HFF-Myc (cell line): ENCODE measurements at places on chromosomes 16 and 17.

DNA sequence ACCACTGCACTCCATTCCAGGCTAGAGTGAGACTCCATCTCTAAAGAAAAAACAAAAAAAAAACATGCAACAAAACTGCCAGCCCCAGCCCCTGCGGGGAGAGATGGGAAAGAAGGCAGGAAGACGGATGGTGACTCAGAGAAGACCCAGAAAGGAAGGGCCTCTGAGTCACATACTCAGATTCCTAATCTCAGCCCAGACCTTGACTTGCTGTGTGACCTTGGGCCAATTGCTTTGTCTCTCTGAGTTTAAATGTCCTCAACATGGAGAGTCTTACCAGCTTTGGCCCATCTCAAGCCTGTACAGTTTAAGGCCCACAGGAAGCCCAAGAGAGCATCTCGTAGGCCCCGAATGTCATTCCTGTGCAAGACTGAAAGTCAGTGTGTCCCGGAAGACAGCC, 86.5 kb upstream of the LHX1 start:
- DNase-seq: peak; percentile 55

DNA sequence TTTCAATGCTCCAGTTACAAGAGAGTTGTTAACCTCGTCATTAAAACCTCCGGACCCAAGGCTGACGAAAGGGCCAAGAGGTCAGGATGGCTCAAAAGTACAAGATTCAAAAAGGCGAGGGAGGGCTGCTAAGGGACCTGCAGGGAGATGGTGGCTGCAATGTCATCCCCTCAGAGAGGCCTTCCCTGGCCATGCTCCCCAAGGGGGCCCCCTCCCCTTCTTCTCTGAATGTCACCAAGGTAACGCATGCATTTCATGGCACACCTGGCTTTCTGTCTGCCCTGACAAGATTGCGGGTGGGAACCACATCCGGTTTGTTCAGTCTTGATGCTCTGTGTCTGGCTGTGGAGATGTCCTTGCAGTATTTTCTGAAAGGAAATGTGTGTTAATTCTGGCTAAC, 89.9 kb downstream of the C16orf78 start:
- no peak for DNase-seq

- no peak for DNase-seq
Measured at GRCh38 chr16:58276346-58276951, 18.4 kb downstream of the PRSS54 start.

DNA sequence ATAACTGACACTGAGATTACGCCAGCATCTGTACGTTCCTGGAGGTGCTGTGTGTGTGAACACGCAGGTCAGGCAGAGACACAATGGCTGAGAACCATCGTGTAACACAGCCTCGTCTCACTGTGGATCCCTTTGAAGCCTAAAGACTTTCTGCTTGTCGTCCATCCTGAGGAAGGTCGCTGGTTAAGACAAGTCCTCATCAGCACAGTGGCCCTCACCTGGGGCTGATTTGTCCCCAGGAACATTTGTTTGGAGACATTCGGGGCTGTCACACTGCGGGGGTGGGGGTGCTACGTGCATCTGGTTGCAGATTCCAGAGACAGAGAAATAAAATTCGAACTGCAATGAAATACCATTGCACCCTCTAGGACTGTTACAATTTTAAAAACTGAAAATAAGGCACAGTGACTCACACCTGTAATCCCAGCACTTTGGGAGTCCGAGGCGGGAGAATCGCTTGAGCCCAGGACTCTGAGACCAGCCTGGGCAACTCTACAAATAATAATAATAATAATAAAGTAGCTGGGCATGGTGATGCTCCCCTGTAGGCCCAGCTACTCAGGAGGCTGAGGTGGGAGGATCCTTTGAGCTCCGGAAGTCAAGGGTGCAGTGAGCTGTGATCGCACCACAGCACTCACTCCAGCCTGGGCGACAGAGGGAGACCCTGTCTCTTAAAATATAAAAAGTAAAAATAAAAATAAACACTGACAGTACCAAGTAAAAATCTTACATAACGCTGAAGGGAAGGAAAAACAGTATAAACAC, 112.0 kb upstream of the METRNL start:
- DNase-seq: no peak
